ENCODE measurements at places on chromosomes 1 and 21.
A peak's percentile ranks its signal among the peaks of the same experiment; 100 is the strongest.

GRCh38 chr1:107541412-107541811 lies 400.6 kb downstream of the NTNG1 start:
- no peak for DNase-seq

- DNase-seq: no peak
These were observed 36.6 kb downstream of the CD58 start for GRCh38 chr1:116534014-116534739.

DNA sequence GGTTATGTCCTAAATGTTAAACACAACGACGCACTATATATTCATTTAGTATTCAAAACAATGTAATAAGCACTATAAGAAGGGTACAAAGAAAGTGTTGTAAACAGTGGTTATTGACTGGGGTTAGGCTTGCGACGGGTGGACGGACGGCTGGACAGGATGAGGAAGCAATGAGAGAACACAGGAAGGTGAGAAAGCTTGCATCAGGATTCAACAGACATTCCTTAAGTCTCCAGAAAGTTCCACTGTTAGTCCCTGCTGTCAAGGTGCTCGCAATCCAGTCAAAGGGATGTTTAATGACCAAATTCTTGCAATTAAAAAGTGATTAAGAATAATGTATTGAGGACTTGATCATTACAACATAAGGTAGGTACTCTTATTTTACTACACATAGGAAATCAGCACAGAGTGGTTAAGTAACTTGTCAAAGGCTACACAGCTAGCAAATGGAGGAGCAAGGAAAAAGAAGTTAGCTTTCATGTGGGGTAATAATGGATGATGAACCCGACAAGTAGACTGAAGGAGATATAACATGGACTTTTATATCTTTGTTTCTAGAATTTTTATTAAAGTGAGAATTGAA lies 994 bp upstream of the ACBD6 start:
- DNase-seq: no peak

DNA sequence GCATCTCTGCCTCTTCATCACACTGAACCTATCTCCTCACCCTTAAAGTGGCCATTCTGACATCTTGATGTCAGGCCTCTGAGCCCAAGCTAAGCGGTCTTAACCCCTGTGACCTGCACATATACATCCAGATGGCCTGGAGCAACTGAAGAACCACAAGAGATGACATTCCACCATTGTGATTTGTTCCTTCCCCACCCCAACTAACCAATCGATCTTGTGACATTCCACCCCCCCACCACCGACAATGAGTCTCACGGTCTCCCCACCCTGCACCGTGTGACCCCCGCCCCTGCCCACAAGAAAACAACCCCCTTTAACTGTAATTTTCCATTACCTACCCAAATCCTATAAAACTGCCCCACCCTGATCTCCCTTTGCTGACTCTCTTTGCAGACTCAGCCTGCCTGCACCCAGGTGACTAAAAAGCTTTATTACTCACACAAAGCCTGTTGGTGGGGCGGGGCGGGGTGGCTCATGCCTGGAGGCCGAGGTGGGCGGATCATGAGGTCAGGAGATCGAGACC lies 21.0 kb upstream of the PINK1 start:
- DNase-seq: no peak

DNA sequence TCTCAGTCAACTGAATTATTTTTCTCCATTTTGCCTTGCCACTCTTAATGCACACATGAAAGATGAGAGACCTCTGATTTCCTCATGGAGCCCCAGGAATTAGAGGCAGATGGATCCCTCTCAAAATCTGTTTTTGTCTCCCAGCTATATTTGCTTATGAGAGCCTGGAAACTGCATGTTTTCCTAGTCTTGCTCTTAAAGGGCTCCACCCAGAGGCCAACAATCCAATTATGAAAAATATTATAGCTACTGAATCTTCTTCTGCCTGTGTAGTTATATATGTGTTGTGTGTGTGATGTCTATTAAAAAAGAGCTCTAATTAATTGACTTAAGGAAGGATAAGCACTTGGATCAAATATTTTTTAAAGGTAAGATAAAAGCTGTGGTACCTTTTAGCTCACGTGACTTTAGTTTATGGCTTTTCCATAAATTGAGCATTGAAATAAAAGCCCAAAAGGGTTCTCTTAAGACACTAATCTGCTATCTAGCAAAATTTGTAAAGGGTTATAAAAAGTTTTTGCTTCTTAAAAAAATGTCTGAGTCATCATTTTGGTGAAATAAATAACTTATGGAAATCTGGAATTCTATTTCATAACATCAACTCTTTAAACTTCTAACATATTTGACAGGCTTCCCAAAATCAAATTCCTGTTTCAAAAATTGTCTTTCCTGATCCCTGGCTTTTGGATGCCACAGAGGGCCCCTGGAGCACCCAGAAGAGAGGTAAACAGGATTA lies 31.2 kb upstream of the TSPEAR start:
- no peak for DNase-seq

DNA sequence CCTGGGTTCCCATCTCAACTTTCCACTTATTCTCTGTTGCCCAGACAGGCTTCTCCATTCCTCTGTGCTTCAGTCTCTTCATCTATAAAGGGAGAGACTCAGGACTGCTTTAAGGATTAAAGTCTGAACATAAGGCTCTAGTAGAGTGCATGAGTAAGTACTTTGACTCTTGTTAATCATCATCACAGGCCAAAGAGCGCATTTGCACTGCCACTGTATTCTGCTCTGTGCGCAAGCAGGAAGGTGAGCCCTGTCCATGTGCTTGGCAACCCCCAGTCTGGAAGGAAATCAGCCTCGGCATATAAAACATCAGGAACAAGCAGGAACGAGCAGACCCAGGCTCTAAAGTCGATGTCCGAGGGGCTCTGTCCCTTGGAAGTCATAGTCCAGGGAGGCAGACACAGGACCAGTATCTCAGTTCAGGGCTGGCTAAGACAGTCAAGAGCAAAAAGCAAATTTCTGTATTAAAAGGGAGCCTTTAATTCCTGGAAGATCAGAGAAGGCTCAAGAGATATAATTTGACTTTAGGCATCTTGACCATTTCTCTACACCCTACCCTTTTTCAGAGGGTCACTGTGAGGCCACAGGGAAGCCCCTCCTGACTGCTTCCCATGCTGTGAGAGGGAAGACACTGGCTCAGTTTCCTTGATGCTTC lies 131.2 kb downstream of the TRABD2B start:
- DNase-seq: no peak

DNA sequence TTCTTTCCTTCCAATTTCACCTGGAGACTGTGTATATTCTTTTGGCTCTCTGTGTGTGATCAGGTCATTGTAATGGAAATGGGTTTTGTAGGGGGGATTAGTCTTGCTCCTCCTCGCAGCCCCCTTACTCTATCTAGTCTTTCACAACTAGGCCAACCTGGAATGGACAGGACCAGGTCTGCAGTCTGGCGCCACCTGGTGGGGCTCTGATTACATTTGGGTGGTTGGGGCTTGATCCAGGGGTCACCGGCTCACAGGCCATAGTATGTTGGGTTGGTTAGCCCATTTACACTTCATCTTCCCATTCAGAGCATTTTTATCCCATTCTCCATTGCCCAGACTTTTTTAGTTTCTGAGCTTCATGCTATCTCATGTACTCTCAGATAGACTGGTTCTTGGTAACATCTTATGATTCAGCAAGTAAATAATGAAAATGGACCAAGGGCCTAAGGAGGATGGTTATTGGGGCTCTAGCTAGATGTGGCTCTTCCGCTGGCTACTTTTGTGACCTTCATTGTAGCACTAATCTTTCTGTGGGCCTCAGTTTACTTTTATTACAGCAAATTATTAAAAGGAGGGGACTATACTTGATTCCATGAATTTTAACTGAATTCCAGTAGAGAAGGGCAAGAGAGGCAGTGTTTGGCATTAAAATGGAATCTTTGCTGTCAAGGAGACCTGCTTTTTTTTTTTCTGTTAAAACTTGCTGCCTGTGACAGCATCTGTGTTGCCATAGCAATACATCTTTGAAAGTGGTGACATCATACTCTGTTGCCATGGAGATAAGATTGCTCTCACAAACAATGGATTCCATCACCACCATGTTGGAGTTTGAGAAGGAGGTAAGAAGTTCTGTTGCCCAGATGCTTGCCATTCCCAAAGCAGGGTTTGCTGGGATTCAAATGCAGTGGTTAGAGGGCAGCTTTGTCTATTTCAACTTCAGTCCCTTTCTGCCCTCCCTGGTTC lies 150.1 kb downstream of the PLXNA2 start:
- DNase-seq: peak; percentile 21

DNA sequence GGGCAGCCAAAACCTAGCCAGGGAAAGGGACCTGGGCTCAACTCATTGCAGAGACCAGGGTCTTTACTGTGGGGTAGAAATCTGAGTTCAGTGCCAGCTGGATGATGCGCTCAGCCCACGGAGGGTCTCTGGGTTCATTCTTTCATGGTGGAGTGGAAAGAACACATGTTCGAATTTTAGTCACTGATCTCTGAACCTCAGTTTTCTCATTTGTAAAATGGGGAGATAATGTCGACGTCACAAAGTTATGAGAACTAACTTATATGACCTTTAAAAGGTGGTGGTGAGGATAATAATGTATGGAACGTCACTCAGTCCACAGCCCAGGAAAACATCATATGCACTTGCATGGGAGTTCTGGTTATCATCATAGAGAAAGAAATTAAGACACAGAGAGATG lies 1.2 kb upstream of the TAL1 start:
- no peak for DNase-seq

DNA sequence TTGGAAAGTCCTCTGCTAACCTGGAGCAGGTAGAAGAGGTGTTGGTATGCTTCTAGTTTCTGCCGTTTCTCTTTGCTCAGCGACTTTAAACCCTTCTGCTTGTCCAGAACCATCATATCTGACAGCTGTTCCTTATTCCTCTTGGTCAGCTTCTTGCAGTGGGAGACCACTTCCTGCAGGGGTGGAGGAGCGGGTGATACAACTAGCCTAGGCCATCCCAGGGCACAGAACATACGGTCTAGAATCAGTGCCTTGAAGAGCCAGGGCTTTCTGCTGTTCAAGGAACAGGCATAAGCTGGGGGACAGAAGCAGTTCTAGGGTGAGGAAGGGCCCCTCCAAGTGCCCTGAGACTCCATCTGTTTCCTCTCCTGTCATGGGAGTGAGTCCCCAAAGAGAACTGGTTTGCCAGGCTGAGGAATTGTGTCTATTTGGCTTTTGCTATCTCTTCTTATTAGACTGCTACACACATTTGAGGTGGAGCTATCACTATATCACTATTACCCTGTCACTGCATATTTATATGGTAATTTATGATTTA lies 32.5 kb downstream of the IQGAP3 start:
- no peak for DNase-seq

DNA sequence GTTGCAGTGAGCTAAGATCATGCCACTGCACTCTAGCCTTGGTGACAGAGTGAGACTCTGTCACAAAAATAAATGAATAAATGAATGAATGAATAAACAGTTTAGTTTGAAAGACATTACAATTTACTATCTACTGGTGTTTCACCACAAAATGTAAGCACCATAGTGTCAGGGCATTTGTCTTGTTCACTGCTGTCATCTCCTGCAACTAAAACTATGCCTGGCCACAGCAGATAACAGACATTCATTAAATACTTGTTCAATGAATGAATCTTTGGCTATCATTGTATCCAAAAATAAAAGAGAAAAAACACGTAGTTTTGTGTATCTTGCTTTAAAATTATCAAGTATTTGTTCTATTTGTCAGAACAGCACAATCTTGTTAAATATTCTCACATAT lies 32.5 kb downstream of the SASS6 start:
- DNase-seq: no peak

GRCh38 chr1:22315315-22316078 lies 136.2 kb upstream of the ZBTB40 start:
- DNase-seq: no peak

DNA sequence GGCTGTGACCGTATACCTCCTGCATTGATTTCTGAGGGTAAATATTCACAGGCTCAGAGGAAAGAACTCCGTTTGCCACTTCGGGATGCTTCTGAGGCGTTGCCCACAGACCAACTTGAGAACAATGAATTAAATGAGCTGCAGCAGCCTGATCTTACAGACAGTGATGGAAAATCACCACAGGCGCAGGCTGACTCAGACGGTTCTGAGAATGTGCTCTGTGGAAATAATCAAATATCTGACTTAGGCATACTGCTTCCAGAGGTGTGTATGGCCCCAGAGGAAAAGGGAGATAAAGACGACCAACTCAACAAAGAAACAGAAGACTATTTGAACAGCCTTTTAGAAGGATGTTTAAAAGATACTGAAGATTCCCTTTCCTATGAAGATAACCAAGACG lies 76.7 kb upstream of the SCCPDH start:
- no peak for DNase-seq

- DNase-seq: no peak
These were observed 38.3 kb upstream of the BCL10 start for GRCh38 chr1:85314726-85315125.

- no peak for DNase-seq
These were observed 17.5 kb downstream of the RSPH1 start for GRCh38 chr21:42478504-42478903.
